ENCODE measurements at places on chromosomes 16 and 17.
A peak's percentile ranks its signal among the peaks of the same experiment; 100 is the strongest.

DNA sequence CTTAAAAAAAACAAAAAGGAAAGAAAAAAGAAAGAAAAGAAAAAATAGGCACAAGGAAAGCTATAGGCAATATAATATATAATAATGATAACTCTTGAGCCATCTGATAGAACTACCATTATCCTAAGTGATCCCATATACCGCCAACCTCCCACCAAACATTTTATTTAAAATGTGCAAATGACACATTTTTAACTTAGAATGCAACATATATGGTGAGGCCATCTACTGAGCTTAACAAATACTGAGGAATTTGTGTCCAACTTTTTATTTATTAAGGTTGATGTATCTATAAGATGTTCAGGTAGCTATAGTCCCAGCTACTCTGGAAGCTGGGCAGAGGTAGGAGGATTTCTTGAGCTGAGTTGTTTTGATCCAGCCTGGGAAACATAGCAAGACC lies 14.4 kb upstream of the APPBP2 start:
- DNase-seq: no peak

GRCh38 chr17:34254146-34254545 lies 939 bp upstream of the CCL2 start:
- DNase-seq: no peak

DNA sequence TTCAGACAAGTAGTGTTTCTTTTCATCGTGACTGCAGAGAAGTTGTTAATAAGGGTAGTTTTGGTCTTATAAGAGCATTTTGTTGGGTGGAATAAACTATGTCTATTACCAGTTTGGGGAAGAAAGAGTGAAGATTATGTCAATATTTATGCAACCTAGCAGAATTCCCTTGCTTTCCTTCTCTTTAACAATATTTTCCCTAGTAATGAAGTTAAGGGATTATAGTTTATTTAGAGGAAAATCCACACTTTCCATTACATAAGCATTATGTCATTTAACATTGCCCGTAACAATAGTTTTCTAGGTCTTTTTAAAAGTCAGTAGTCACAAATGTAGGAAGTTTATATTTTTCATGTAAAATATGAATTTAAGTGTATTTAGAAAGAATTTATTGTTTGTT lies 2.5 kb upstream of the MAF start:
- DNase-seq: no peak

GRCh38 chr17:79482727-79483521 lies 127.9 kb downstream of the RBFOX3 start:
- peak; percentile 52 for DNase-seq

DNA sequence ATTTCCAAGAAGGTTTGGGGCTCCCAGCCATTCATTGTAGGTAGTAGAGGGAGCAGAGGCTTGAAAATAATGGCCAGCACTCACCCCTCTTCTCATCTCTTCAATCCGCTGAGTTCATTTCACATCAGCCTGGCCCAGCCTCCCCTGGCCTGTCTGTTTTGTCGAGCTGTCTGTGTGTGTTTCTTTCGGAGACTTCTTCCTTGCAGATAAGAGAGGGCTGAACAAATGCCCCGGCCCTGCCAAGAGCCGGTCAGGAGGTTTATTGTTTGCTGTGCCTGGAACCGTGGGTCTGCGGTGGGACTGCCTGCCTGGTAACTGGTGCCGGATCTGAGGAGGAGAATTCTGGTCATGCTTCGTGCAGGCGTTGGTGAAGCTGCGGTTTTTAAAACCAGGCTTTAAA lies 3.4 kb downstream of the VPS4A start:
- no peak for DNase-seq

- DNase-seq: no peak
Measured at GRCh38 chr17:52636443-52636842, 477.9 kb upstream of the CA10 start.

DNA sequence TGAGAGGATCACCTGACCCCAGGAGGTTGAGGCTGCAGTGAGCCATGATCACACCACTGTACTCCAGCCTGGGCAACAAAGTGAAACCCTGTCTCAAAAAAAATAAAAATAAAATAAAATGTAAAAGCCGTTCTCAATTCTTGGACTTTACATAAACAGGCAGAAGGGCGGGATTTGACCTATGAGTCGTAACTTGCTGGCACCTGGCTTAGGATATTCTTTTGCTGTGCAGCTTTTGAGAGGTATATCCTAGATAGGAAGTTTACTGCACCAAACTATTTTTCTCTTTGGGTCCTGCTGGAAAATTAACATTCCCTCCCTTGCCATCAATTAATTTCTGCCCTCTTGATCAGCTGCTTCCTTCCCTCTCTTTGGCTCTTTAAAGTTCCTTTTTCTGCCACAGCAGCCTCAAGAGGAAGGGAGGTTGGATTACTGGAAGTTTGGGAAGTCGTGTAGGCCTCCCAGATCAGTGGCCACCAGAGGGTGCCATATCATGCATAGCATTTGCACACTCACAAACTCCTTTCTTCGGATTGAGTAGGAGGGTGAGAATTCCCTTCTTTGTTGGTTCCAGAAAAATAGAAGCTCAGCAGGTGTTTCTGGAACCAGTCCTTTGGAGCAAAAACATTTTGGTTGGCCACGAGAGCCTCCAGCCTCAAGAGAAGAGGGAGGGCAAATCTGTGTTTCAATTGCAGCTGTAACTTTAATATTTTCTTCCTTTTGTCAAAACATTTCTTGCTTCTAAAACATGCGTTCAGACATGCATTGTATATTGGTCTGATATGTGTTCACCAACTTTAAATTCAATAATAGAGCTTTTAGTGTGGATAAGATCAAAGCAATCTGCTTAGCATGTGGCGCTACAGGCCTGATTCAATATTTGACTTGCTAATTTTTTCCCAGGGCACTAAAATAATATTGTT lies 147.3 kb downstream of the CCDC182 start:
- peak; percentile 89 for DNase-seq
